ENCODE measurements at places on chromosomes 3 and 15.

DNA sequence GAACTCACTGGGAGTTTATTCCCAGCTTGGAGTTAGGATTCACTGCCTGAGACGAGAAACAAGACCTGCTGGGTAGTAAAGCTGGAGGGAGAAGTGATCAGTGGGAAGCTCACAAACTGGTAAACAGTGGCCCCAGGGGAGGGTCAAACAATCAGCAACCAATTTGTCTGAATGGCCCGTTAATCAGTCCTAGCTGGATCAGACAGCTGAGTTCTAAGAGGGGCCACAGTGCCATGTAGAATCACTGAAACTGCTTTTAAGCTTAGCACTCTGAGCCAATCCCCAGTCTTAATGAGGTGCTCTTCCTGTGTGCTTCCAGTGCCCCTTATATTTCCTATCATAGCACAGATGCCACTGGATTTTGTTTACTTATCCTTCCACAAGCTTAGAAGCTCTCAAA, 591.7 kb downstream of the RSL24D1 start:
- no peak for DNase-seq

DNA sequence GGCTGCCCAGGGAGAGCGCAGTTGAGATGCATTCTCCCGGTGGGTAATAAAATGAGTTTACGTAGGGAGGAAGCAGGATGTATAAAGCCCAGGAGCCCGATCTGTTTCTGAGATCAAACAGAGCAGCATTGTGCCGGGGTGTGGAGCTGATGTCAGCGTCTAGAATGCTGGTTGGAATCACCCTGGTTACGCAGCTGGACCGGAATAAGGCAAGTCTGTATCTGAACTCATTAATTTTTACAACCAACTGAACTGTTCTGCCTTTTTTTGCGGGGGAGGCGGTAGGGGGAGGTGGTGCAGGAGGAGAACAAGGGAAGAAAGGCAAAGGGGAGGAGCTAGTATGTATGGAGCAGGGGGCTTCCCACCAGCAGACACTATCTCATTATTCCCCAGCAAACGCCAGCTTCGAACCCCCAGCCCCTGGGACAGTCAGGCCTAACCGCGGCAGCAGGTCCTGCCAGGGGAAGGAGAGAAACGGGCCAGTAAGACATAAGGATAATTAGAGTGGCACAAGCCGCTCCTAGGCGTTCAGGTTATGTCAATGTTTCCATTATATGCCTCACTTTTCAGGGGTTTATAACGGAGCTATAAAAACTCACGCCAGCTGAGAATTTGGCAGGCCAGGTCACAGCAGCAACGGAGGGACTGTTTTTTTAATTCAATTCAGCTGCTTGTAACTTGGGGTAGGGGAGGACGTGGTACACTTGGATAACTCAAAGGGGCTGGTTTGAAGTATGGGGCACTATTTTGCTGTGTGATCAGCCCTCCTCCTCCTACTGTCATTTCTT, 175.3 kb upstream of the HES1 start:
- peak; percentile 20 for DNase-seq

- DNase-seq, result peak; percentile 51
Measured at GRCh38 chr15:98853161-98853560, 154.4 kb downstream of the PGPEP1L start.

DNA sequence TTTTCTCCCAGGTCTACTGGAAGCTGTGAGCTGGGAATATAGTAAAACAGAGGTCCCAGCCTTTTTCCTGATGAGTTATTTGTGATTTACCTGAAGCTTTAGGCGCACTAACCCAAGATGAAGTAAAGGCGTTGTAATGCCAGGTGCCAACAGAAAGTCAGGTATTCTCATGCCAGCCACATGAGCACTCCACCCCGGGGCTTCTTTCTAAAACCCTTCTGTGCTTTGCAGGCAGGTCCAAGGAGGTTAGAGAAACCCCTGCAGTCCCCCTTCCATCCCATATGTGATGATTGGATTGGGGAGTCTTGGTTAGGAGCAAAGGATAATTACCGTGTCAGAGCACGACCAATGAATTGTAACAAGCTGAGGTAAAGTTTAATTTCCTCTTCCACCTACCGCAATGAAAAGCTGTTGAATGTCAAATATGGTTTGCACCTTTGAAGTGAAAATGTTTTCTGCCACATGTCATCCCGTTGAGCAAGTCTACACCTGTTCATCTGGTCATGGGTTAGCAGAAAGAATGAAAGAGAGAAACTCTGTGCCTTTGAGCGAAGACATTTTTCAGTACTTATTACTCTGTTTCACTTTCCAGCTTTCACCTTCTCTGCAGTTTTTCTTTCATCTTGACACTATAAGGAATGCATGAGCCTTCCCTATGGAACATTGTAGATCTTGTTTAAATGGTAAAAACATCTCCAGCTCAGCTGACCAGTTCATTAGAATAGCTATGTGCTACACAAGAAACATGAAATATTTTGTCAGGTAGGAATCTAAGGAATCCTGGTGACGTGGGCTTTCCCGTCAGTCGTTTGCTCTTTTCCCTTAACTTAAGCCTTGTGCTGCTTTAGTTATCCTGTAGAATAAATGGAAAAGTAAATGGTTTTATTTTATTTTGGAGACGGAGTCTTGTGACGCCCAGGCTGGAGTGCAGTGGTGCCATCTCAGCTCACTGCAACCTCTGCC, 204.6 kb upstream of the IL12A start:
- no peak for DNase-seq

GRCh38 chr3:192812743-192813383, 85.5 kb upstream of the FGF12 start:
- no peak for DNase-seq

DNA sequence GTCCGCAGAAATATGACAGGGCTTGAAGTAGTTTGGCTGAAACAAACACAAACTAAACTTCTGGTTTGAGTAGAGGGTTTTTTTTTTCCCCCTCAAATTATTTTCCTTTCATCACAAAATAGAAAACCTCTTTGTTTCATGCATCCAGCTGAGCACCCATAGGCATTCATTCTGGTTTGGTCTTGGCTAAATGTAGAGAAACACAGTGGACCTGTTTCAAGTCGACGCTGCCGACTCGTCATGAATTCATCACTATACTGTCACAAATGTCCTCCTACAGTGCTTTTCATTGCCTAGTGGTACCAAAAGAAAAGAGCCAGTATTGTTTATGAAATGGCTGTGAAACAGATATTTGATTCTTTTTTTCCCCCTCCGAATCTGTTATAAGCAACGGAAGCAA, 52.4 kb upstream of the GYG1 start:
- DNase-seq, result no peak

DNA sequence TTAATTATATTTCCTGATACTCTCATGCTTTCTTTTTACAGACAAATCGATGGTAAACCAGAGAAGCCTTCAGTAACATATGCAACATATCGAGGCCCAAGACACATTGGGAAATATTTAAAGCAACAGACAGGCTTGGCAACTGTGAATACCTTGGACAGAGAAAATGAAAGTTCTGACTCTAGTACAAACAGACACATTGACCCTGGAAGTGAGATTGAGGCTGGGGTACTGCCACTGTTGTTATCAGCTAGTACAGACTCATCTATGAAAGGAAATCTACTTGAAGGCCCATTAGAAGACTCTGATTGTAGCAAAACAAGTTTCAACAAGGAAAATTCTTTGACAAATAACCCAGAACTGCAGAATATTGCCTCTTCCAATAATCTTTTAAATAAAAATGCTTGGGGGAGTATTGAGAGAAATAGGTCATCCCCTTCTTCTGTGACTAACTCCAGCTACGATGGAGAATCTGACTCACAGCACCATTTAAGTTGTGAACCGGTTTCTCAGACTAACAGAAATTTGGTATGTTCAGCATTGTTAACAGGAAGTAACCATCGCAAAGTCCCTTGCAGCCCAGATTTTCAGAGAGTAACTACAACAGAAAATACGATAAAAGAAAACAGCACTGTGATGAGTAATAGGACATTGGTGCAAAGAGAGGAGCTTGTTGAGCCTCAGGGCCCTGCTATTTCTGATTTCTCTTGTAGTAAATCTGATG, 50.2 kb downstream of the CRYBG3 start:
- DNase-seq, result no peak

GRCh38 chr3:105493305-105493892, 126.7 kb downstream of the ALCAM start:
- no peak for DNase-seq

- DNase-seq, result no peak
Measured at GRCh38 chr3:10300087-10300486, 7.3 kb upstream of the GHRL start.

DNA sequence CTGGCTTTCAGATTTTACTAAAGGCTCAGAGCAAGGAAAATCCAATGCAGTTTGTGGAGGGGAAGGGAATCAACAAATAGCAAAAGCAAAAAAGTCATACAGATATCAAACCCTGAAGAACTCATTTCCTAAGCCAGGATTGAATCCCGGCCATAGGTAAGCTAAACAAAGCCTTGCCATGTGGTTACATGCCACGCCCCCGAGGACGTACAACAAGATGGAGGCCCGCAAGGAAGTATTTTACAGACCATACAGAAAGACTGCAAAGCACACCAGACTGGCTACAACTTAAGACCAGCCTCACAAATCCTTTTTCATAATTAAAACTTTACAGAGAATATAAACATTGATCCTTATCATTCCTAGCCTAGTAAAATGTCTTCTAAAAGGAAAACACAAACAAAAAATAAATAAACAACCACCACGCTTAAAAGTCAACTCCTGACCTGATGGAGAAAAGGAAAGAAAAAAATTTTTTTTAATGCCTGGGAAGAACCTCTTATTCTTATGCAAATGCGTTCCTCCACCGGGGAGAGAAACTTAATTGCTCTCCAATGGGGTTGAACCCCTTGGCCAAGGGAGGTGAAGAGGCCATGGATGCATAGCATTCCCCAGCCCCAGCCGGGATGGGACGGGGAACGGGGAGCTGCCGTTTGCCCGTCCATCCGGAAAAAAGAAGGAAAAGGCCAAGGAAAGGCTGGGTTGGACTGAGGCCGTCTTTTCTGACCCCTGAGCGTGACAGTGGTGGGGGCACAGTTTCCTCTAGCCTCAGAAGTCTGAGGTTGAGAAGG, 39.3 kb downstream of the IL1RAP start:
- no peak for DNase-seq

GRCh38 chr15:78938658-78939488, 6.0 kb downstream of the CTSH start:
- DNase-seq, result no peak

GRCh38 chr3:13336592-13336991, 83.5 kb downstream of the NUP210 start:
- no peak for DNase-seq

DNA sequence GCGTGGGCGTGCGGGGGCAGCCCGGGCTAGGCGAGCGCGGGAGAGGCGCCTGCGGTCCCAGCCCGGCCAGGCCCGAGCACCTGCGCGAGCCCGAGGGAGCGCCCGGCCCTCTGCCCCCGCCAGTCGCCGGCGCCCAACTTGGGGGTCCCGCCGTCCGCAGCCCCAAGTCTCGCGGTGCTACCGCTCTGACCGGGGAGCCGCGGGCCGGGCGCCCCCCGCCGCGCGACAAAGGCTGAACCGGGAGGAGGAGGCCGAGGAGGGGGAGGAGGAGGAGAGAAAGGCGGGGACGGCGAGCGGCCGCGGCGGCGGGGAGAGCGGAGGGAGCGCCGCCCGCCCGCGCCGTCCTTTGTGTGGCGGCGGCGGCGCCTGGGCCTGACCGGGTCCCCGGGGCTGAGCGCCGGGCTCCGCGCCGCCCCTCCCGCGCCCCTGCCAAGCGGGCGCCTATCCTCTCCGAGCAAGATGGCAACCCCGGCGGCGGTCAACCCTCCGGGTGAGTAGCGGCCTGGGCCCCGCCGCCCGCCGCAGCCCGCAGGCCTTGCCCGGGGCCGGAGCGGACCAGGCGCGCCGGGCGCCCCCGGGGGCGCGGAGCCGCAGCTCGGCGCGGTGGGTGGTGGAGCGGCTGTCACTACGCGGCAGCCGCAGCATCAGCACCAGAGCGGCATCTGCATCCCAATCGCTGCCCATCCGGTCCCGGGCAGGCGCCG, at the start of gene ARNT2:
Gene ARNT2, plus strand, starts transcription at position 326 of the 704 bp plus-strand sequence. Its CDS starts 134 bp downstream, at position 460.
- no peak for DNase-seq

- no peak for DNase-seq
Measured at GRCh38 chr3:183300996-183301562, 48.0 kb downstream of the B3GNT5 start.

All from stimulated activated effector memory CD8-positive, alpha-beta T cell treated with anti-CD3 and anti-CD28 coated beads, Interleukin-12 subunit alpha, Interleukin-12 subunit beta, amount 100 ng/mL, for 72 hours (primary cell).